Fibroblast of skin of scalp (primary cell): ENCODE measurements at places on chromosomes 5 and 9.

DNA sequence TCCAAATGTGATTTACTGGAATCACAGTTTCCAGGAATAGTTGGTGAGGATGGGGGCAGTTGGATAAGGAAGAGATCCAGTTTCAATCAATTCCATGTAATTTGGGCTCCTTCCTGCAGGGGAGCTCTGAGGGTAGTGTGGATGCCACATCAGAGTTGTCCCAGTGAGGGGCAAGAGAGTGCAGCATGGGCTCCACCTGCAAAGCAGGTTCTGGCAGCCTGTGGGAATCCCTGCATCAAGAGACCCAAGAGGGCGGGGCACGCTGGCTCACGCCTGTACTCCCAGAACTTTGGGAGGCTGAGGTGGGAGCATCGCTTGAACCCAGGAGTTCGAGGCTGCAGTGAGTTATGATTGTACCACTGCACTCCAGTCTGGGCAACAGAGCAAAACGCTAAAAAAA is 188.5 kb downstream of the CACNA1B start:
- no peak for DNase-seq

DNA sequence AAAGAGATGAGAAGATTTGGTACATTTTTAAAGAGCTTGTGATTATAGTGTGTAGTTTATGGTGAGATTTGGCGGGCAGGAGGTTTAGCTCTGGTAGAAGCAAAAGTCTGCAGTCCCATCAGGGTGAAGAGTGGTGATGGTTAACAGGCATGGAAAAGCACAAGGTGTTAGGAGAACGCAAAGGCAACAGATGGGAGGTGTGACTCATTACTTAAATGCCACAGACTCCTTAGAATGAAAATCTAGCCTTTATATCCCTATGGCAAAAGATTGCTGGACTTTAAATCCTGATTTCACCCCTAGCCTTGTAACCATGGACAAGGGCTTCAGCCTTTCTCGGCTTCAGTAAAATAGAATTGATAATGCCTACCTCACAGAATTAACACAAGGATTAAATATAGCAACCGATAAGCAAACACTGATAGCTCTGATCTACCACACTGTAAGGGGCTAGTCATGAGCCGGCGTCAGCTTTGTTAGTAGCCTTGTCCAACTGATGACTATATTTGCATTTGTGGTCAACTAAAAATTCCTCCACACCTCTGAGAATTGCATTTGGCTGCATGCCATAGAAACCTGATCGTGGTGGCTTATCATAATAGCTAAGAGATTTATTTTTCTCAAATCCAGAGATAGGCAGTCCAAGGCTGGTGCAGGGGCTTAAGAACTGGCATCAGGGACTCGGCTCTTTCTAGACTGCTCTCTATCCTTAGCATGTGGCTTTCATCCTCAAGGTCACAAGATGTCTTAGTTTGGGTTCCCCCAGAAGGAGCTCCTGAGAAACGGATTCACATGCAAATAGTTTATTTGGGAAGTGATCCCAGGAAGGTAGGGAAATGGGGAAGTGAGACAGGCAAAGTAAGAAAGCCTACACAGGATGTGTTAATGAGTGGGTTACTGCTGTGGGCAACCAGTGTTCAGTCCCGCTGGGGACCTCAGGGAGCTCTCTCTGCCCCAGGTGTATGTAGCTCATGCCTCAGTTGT is 19.6 kb downstream of the MFAP3 start:
- peak; percentile 19 for DNase-seq

GRCh38 chr9:71791875-71792274 is 23.6 kb upstream of the CEMIP2 start:
- DNase-seq = peak; percentile 87

DNA sequence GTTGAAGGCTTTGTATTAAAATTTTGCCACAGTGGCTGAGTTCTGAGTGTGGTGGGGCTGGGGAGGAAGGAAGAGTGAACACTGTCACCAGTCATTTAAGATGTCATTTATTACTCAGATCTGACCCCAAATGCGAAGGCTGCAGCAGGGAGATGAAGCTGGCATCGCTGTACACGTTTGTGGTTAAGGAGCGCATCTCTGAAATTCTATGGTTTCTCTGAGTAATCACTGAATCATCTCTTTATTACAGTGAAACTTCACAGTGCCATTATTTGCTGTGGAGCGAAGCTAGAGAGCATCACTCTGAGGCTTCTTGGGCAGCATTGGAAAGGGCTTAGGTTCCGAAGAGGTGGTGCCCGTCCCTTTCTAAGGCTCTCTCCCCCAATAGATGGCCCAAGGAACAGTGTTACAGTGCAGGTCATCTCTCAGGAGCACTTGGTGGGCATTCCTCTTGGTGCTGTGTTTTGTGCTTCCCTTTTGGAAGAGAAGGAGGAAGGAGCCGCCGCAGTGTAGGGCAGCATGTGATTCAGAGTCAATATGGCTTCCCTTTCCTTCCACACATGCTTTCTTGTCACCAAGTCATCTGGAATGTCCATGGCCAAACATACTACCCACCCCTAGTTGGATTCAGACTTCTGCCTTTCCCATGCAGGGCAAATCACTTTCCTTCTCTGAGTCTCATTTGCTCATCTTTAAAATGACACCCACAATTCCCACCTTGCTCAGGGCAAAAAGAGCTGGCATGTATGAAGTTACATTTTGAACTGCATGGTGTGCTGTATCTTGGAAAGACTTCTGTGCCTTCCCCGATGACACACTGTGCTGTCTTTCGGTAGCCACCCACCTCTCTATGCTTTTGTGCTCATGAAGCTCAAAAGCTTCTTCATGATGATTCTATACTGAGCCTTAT is 9.3 kb upstream of the TEX48 start:
- DNase-seq = peak; percentile 94

- no peak for DNase-seq
Observed at GRCh38 chr9:34318163-34318790, 10.8 kb downstream of the KIF24 start.

GRCh38 chr9:120941046-120941770 is 14.6 kb upstream of the TRAF1 start:
- DNase-seq = peak; percentile 40

- no peak for DNase-seq
Observed at GRCh38 chr5:3324421-3325101, 271.1 kb upstream of the IRX1 start.

DNA sequence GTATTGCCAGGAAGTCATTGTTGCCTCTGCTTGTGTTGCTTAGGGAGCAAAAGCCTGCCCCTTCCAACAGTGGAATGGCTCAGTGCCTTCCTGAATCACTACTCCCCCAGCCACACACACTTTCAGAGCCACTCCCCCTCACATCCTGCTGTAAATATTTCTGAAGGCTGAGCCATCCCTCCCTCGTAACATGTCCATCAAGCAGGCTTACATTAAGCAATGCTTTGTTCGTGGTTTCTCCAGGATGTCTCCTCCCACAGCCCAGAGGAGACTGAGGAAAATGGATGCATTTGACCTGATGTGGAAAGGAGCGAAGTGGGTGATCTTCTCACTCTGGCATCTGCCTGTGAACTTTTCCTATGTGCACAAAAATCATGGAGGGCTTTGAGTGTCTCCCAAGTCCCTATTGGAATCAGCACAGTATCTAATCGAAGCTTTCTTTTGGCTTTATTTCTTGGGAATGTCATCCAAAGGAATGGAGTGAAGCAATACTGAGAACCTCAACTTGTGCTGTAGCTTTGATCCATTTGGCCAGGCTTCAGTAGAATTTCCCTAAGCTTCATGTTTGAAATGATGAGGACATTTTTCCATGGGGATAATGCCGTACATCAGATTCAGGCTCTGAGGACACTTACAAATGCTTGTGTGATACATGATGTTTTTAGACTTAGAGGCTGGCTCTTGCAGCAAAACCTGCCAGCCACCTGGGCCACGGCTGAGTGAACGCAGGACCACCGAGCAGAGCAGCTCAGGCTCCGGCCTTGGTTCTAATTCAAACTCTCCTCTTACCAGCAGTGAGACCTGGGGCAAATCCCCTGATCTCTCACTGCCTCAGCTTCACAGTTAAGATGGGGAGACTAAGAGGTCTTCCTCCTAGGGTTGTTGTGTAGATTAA is 389.1 kb downstream of the ENC1 start:
- peak; percentile 94 for DNase-seq

- no peak for DNase-seq
Observed at GRCh38 chr9:99592834-99593574, 228.7 kb upstream of the NR4A3 start.

- DNase-seq = peak; percentile 70
Observed at GRCh38 chr5:93349613-93350012, 231.4 kb downstream of the NR2F1-AS1 start.

- no peak for DNase-seq
Observed at GRCh38 chr5:148978370-148979082, 84.3 kb downstream of the SH3TC2 start.

- DNase-seq = no peak
Observed at GRCh38 chr5:175658299-175659145, 651 bp downstream of the HRH2 start.

DNA sequence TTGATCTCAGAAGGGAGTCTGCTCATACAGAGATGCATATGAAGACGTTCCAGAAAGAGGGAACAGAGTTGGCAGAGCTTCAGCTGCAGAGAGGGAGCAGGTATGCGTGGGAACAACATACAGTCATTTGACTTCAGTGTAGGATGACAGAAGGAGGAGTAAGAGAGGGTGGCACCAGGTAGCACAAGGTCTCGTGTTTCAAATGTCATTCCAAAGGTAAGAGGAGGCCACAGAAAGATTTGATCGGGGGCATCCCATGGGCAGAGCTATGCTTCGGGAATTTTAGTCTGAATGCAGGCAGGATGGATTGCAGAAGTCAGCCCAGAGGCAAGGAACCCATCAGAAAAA is 367.1 kb downstream of the CDK5RAP2 start:
- DNase-seq = no peak

GRCh38 chr9:72486594-72486955 is 34.8 kb upstream of the TMC1 start:
- DNase-seq = no peak

DNA sequence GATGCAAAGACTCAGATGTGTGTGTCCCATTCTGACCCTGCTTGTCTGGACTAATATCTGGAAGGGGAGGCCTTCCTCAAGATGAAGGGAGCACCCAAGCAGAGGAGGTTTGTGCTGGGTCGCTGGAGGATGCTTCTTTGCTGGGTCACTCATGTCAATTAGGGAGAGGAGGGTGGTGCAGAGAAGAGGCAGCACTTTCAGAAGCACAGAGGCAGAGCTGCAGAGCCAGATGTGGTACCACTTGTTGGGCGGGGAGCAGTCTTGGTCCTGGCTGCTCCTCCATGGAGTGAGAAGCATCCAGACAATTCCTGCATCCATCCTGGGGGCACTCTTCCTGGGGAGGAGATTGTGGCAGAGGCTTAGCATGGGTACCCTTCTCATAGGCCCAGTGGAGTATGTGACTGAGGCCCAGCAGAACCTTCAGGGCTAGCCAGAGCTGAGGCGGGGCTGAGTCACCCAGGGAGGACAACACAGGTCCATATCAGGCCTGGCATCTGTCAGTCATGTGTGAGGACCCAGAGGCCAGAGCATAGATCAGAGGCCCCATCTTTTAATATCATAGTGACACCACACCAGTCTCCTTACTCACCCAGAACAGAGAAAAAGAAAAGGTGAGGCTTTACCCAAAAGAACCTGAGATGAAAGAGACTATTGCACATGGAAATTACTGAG is 59.8 kb downstream of the TNFSF15 start:
- no peak for DNase-seq

DNA sequence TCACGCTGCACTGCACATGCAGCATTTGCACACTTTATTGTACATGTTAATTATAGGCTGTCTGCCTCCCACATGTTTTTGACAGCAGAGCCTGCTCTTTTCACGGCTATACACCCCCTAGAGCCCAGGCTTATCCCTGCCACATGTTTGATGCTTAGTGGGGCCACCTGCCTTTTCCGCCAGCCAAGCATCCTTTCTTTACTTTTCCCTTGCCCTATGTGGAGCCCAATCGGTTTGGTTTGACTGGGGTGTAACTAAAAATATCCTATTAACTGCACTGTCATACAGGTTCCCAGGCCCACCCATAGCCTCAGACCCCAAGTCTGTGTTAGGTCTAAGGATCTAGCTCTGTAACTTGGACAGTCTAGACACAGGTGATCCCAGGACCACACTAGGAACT is 18.9 kb upstream of the S1PR3 start:
- DNase-seq = no peak

DNA sequence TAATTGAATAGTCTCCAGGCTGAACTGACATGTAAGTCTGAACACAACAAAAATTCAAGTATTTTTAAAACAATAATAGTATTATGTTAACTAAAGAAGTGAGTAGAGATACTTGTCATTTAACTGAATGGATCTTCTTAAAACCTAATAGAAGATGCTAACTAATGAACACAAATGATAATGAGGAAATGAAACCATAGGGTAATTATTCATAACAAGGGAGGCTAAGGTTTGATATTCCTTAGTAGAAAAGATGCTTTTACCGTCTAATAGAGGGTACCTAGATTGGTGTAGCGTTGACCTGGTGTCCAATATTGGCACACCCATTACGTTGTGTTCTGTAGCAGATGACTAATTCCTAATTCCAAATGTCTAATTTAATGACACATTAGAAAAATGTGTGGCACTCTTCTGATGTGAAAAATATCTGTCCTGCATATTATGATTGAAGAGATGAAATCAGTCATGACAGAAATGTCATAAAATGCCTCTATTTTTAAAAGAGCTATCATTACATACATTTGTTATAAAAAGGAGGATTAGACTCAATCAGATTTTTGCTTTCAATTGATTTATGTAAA is 14.9 kb upstream of the DAB2 start:
- DNase-seq = no peak

GRCh38 chr9:22105005-22105722 is 96.1 kb upstream of the CDKN2B start:
- DNase-seq = no peak

DNA sequence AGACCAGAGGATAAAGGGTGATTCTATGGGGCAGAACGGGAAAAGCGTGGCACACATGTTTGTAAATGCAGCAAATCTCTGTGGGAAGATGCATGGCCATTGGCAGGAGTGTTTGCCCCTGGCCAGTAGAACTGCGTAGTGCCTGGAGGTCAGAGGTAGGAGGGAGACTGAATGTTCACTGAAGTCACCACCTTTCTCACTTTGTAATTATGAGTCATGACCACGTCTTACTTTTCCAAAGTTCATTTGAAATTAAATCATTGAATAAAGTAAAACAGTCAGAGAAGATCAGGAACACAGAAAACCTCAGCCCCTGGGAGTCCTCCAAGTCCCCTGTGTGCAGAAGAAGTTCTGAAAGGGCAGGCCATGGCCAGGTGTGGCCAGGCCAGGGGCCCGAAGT is 4.6 kb downstream of the PTGES start:
- DNase-seq = no peak

DNA sequence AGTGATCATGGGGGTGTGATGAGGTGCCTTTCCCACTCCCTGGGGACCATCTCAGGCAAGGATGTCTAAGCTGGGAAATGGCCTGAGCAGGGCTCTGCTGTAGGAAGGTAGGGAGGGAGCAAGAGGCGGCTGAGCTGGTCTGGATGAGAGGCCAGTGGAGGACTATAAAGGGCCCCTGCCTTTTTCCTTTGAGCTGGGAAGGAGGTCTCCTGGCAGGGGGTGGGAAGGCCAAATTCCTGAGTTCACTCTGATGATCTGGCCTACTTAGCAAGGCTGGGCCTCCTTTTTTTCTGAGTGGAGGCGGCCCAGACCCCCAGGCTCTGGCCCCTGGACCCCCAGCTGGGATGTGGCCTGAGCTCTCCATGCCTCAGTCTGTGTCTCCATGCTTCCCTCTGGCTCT is 14.3 kb upstream of the PITX1 start:
- DNase-seq = no peak
